MCF 10A (cell line): ENCODE measurements at places on chromosomes 4 and X. TPM values are rescaled to one million over a fixed set of nuclear protein-coding genes. Genes with fewer than 3 reads are reported as not detected.

TREX2 gene
- 0.49 and 0.75 TPM in 2 replicates for total RNA-seq

RHOH gene
- total RNA-seq: not detected in 2 replicates

IL21 gene
- total RNA-seq: not detected in 2 replicates

PNMA6A gene
- total RNA-seq: not detected in 2 replicates

GALNTL6 gene
- total RNA-seq: not detected in 2 replicates

ENOX2 gene
- 24.3 and 32.7 TPM in 2 replicates for total RNA-seq

MAP7D2 gene
- total RNA-seq: 0.19 TPM in 1 of 2 replicates, not detected in the other

UCHL1 gene
- 1.3 and 1.4 TPM in 2 replicates for total RNA-seq

SOWAHB gene
- total RNA-seq: 0.12 and 0.58 TPM in 2 replicates

BST1 gene
- total RNA-seq: 0.93 and 1.1 TPM in 2 replicates

FAM241A gene
- total RNA-seq: 8.2 and 10.9 TPM in 2 replicates

MAGT1 gene
- total RNA-seq: 50.3 and 60.2 TPM in 2 replicates

TBC1D9 gene
- total RNA-seq: 17.4 and 23.2 TPM in 2 replicates

SNCA gene
- total RNA-seq: 29.1 and 34.8 TPM in 2 replicates
